Foreskin fibroblast (primary cell): ENCODE measurements at places on chromosomes 4 and X.

GRCh38 chrX:153633048-153633447 lies 14.0 kb upstream of the DUSP9 start:
- no peak for DNase-seq

- DNase-seq: no peak
Measured at GRCh38 chr4:105858466-105859040, 36.7 kb upstream of the NPNT start.

- peak; percentile 55 for DNase-seq
Measured at GRCh38 chrX:2572740-2573139, 72.0 kb upstream of the DHRSX start.

DNA sequence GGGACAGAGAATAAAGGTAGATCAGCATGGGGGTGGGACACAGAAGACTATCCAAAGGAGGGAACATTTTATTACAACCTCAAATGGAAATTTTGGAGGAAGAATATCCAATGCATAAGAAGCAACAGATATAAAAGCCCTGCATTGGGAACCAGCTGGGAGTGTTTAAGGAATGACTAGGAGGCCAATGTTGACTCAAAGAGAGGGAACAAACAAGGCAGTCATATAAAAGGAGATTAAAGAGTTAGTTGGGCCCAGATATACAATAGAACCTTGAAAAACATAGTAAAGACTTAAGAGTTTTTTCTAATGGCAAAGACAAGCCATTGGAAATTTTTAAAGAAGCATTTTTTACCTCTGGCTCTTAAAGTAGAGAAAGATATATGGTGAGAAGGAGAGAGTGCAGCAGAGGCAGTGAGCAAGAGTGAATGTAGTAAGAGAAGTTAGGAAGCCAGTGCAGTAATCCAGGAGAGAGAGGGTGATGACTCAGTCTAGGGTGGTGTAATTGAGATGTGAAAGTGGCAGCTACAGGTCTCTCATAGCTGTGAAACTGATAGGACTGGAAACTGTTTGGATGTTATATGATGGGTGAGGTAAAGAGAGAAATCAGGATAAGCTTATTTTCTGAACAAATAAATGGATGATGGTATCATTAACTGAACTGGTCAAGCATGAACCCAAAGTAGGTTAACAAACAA lies 182.2 kb upstream of the ATOH1 start:
- DNase-seq: no peak

DNA sequence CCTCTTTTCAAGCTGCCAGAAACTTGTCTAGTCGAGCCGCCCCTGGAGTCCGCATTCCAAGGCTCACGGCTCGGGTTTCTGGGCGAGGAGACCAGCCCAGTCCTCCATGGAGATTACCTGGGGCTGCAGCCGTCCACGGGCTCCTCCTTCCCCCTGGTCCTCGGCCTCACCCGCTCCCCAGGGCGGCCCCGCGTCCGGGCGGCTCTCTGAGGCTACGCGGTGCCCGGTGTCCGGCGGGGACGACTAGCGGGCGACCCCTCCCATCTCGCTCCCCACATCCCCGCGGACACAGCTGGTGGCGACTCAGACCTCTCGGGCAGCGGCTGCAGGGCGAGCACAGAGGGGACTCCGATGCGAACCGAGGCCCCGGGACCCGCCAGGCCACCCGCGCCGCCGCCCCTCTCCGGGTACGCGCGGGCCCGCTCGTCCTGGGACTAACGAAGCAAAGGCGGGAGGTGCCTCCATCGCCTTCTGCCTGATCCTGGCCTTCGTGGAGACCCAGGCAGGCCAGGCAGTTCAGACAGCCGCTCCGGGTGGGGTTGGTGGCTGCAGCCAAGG lies 159.4 kb downstream of the TRAM1L1 start:
- DNase-seq: peak; percentile 0

GRCh38 chr4:94507708-94508107 lies 56.0 kb downstream of the PDLIM5 start:
- DNase-seq: peak; percentile 94

DNA sequence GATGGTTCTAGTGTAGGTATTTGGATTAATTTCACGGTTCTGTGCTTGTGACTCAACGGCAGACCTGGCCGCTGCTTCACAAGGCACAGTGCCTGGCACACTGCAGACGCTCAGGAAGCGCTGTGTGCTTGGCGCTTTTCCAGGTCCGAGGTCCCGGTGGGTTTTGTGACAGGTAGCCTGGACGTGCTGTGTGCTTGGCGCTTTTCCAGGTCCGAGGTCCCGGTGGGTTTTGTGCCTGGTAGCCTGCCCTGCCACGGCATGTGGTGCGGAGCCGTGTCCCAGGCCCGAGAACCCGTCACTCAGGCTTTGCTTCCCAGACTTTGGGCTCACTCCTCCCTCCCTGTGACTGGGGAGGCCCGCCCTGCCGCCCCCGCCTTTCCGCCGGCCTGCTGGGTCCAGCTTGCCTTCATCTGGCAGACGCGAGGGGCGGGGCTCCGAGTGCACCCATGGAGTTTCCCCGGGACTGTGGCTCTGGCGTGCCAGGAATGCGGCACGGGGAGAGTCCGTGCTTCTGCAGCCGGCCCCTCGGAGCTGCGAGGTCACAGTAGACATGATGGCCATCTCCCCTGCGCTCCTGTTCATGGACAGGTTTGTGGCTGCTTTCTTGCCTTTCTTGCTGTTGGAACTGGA lies 44.2 kb downstream of the TBC1D14 start:
- DNase-seq: peak; percentile 85

- peak; percentile 8 for DNase-seq
Measured at GRCh38 chr4:16270454-16271328, 44.4 kb upstream of the TAPT1 start.

GRCh38 chr4:21768349-21769310 lies 179.9 kb downstream of the KCNIP4 start:
- peak; percentile 26 for DNase-seq

DNA sequence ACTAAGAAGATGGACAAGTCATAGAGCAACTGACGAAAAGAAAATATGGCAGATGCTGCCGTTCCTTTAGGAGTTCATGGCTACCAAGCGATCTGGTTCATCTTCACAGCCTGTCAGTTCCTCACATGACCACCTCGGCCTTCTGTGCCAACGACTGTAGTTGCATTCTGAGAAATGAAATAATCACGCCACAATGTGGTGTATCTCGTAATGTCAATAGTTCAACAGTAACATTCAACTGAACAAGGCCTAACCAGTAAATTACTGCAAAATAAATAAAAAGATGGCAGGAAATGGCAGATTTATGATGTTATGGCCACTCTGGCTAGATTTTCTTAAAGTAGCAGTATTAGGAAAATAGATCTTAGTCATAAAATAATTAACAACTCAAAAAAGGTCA lies 4.4 kb downstream of the GPRIN3 start:
- no peak for DNase-seq

DNA sequence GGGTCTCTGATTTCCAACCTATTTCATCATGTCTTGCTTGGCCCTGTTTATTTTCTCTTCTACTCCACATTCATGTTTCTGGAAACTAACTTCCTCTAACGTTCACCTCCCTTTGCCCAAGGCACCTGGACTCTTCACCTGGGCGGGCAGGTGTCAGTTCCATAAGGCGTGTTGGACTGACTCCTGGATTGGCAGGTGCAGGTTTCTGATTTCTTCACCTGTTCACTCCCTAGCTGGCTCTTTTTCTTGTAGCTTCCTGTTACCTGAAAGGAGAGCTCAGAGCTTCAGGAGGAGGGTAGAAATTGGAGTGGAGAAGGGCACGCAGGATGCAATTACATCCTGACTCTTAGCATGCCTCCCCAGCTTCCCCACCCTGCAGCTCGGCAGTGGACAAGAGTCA lies 350.8 kb upstream of the KLF3 start:
- DNase-seq: no peak

DNA sequence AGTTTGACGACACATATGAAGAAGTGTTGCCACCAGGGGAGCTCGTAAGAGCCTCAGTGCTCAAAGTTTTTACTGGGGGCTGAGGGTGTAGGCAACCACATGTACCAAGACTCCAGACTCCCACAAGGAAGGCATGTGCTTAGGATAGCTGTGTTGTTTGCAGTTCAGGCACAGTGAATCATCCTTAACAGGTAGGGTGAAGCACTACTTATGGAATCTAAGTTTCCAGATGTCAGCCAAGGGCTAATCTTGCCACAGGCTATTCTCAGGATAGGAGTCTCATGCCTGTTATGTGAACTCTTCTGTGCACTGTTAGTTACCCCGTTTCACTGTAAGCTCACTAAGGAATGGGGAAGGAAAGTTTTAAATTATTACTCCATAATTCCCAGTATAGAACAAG lies 202.6 kb downstream of the TMA16 start:
- DNase-seq: peak; percentile 24

DNA sequence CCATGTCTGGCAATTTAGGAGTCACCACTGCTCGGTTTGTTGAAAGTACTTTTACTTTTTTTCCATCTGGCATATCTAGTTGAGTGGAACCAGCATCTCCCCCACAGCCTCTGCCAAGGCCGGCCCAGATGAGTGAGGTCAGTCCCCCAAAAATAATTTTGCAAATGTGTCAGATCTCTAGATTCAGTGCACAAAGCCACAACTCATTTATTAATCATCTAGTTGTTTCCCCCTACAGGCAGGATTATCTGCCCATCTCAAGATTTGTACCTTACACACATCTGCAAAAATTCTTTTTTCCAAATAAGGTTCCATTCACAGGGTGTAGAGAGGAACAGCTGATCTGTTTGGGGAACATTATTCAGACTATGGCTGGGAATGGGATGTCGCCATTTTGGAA lies 174.0 kb upstream of the MXRA5 start:
- DNase-seq: no peak

DNA sequence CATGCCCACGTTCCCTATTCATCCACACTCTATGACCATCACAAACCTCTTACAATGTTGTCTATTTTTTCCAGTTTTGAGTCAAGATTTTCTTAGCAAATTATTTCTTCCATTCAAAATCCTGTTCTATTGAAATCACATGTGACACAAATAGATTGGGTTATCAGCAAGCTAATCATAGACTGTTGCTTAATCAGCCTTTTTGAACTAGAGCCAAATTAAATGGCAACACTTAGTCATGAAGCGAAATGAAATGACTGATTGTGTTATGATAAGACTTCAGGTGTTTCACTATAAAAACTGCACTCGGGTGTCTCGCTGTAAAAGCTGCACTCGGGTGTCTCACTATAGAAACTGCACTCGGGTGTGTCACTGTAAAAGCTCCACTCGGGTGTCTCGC lies 890.0 kb upstream of the FRG1 start:
- DNase-seq: no peak

DNA sequence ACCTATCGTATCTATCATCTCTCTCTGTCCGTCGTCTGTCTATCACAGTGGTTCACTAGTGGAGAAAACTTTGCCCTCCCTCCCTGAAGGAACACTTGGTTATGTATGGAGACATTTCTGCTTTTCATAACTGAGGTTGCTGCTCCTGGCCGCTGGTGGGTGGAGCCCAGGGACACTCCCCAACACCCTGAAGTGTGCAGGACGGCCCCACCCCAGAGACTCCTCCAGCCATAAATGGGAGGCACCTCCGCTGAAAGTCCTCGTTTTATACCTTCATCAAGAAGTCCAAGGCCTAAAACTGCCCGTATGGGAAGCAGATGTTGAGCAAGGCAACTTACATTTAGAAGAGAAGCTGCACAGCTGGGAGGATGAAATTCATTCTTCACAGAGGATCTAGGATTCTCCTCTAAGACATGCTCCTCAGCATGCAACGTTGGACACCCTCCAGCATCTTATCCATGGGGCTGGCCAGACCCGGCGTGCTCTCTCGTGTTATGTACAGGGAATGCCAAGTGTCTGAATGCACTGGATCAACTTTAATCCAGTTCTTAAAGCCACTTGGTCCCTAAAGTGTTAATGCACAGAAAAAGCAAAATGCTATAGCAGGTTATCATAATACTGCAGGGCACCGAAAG lies 43.5 kb downstream of the PRKX start:
- DNase-seq: no peak

- DNase-seq: peak; percentile 27
Measured at GRCh38 chr4:14783011-14783877, 219.0 kb upstream of the CPEB2 start.

DNA sequence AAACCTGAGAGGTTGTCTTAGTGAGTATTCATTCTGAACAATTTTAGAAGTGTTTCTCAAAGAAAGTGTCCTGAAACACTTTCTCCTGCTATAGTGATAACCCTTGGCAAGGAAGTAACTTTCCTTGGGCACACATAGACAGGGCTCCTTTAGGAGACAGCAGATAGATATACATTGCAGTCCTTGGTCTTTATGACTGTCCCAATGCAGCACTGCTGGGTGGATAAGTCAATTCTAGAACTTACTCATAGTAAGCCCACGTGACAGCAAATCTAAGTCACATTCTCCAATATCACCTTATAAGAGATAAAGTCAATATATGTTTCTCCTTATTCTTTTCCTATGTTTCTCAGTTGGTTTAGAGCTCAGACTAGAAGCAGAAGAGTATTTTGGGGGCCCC lies 46.7 kb downstream of the GPRASP3 start:
- no peak for DNase-seq

DNA sequence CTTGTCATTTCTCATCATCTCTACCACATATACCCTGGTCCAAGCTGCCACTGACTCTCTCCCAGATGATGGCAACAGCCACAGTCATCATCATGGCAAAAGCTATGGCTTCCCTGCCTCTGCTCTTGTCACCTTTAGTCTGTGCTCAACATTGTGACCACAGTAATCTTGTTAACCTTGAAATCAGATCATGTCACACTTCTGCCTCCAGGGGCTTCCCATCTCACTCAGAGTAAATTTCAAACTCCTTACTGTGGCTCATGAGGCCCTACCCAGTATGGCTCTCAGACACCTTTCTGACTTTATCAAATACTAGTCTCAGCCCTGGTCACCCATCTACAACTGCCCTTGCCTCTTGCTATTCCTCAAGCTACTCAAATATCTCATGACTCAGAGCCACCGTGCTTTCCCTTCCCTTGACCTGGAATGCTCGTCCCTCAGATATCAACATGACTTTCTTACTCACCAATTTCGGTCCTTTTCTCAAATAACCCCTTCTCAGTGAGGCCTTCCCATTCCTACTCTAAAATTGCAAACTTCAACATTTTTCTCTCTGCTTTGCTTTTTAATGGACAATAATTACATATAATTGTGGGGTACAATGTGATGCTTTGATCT lies 41.1 kb upstream of the STIM2 start:
- no peak for DNase-seq

- no peak for DNase-seq
Measured at GRCh38 chr4:141389649-141390048, 169.0 kb downstream of the ZNF330 start.

DNA sequence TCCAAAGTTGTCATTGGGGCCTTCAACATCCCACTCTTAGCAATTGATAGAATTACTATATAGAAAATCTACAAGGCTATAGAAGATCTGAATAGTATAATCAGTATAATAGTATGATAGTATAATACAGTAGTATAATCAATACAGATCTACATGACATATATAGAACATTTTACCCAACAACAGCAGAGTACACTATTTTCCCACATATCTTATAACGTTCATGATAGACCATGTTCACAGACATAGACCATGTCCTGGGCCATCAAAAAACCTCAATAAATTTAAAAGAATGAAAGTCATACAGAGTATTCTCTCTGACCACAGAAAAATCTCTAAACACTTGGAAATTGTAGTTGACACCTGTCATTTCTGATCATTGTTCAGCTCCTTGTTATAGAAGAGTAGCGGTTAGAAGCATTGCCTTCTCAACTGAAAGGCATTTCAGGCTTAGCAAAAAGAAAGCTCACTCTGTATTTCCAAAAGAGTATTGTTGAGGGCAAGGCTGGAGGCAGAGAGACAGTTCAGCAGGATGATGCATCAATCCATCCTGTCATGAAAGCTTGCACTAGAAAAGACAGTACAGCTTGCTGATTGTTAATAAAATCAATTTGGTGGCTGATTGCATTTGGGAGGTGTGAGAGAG lies 38.8 kb upstream of the ARMCX5 start:
- no peak for DNase-seq
